Effector CD8-positive, alpha-beta T cell (primary cell): ENCODE measurements at places on chromosomes 5 and 9.

- DNase-seq: no peak
Measured at GRCh38 chr5:9466697-9467096, 79.2 kb downstream of the SEMA5A start.

DNA sequence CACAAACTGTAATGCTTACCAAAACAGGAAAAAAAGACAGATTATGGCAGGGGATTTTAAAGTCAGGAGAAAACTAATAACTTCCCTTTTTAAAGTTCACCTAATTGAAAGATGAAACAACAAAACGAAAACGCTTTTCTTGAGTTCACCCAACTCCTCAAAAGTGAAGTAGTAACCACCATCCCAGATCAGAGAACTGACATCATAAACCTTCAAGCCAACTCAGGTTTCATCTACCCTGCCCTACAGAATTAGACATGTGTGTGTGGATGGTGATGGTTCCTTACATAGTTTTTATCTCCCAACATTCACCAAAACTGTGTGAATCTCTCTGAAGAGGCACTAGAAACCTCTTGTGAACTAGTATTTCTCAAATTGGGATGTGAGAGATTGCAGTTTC, 195.2 kb upstream of the PTGER4 start:
- no peak for DNase-seq

DNA sequence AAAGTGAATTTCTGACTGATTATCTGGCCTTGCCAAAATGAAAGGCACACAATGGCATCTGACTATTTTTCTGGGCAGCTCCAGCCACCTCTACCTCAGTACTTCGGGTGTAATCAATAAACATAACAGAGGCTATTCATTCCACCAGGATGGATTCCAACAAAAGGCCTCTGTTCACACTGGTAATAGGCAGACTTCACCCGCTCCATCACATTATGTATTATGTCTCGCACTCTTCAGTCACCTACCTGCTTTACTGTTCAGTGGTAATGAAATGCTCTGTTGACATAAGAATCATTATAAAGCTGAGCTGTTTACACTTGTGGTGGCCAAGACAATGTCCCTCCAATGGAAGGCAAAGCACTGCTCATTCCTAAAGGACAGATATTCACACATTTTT, 1333.7 kb upstream of the WWC1 start:
- DNase-seq: no peak

GRCh38 chr5:135266975-135267374, 132.1 kb downstream of the MACROH2A1 start:
- DNase-seq: no peak

GRCh38 chr5:149837680-149838269, 106.8 kb downstream of the PDE6A start:
- DNase-seq: no peak

DNA sequence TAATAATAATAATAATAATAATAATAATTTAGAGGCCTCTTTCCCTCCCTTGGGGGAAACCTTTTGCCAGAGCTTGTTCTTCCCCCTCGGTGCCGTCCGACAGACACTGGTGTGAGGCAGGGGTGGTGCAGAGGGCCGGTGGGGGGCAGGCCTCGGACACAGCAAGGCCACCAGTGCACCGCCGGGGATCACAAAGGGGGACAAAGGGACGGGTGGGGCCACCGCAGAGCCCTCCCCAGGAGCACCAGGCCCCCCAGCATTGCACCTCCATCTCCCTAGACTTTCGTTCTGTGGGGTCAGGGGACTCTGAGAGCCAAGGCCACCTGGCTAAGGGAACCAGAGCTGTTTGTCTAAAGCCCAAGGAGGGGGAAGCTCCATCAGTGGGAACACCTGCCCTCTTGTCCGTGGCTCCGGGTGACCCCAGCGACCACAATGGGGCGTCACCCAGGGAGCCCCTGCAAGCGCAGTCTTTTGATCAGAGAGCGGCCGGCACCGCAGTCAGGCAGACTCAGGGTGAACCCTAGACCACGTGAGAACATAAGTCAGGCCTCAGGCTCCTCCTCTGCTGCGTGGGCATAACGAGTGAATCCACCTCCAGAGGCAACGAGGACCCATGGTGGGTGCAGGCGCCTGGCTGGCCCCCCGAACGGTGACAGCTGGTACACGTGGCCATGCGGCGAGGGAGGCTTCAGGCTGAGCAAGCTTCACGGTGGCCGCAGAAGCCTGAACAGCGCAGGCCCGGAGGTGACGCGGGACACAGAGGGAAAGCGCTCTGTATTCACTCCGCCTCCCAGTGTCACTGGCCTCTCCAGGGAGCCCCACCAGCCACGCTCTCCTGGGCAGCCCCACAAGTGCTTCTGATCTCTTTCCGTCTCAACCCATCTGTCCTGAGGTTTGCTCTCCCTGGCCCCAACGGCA, 12.0 kb upstream of the QSOX2 start:
- DNase-seq: no peak

- DNase-seq: no peak
Measured at GRCh38 chr5:132069561-132069960, 4.0 kb upstream of the CSF2 start.

DNA sequence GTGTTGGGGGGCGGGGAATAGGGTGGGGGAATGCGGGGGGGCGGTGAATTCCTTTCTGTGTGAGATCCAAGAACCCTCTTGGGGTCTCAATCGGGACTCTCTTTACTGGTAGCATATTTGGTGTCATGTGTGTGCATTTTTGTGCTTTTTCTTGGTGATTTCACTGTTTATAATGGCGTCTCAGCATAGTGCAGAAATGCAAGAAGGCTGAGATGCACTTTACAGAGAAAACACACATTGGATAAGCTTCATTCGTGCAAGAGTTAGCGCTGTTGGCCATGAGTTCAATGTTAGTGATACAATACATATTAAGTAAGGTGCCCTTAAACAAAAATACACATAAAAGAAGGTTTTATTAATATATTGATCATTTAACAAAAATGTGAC, 771 bp upstream of the ENTPD8 start:
- DNase-seq: no peak

- no peak for DNase-seq
Measured at GRCh38 chr9:113912816-113913215, 36.7 kb downstream of the ZNF618 start.

GRCh38 chr9:121910491-121911040, 182.5 kb downstream of the TTLL11 start:
- no peak for DNase-seq

DNA sequence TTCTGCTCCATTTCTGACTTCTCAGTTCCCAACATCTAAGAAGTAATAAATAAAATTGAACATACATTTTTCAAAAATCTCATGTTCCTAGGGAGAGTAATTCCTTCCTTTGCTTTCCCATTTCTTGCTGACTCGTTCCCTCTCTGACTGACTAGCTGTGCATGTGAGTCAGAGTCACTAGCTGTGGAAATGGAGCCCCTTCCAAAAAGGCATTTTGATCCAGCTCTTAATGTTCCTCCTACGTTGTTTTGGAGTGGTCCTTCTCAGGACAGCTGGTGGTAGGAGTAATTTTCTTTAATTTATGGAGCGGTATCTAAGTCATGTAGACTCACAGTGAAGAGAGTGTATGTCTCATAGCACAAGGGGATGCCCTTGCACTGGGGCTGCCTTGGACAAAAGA, 460.2 kb downstream of the GADD45G start:
- DNase-seq: no peak

DNA sequence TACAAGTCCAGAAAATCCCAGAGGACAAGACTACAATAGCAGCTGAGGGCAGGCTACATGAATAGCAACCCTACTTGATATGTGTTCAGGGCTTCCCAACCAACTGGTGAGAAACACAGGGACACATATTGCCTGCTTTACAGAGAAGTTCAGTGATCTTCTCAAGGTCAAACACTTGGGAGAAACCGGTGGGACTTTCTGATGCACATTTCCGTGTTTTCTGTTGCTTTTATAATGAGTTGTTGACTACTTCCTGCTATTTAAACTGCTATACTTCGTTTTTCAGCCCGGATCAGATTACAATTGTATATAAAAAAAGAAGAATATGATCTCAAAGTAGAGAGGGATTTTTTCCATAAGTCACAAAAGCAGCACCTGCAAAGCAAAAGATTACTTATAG, 175.1 kb downstream of the SNX18 start:
- no peak for DNase-seq

- no peak for DNase-seq
Measured at GRCh38 chr5:80139466-80139972, 104.4 kb downstream of the THBS4 start.

GRCh38 chr5:102119252-102119651, 176.8 kb downstream of the SLCO4C1 start:
- no peak for DNase-seq

GRCh38 chr5:154868702-154869101, 10.3 kb downstream of the CNOT8 start:
- no peak for DNase-seq

- DNase-seq: no peak
Measured at GRCh38 chr5:73339051-73339575, 109.5 kb downstream of the FOXD1 start.

DNA sequence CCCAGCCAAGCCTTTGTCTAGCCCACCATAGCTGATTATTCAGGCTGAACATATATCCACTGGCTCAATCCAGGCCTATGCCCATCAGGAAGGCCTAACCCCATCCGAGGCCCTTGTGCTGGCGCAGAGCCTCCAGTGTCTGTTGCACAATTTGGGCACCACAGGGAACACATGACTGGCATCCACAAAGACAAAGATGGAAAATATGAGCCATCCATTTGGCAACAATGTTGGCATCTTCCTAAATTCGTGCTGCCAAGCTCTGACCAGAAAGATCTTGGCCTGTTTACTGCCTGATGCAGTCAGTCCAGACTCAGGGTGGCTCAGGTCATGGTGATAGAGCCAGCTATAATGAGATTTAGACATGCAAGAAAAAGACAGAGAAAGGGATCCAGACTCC, 233.8 kb downstream of the PIK3R1 start:
- DNase-seq: no peak

DNA sequence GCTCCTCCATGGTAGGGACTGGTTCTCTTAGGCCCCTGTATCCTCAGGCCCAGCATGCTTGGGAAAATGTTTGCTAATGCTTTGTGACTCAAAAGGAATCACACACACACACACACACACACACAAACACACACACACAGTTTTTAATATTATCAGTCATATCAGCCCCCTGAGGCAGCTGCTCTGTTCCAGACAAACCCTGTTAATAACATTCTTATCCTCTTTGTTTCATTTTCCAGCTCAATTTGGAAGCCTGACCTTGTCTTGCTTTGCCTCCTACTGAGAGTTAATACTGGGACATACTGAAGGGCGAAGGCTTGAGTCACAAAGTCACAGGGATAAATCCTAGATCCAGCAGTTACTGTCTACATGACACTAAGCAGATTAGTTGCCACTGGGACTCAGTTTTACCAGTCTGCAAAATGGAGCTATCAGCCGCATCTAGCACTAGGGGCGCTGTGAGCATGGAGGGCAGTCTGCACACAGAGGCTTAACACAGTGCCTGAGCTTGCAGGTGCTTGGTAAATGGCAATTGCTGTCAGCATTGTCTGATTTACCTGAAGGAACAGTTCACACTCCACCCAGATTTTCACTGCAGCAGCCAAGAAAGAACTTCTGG, 37.1 kb upstream of the KCNMB1 start:
- DNase-seq: no peak

- no peak for DNase-seq
Measured at GRCh38 chr9:87676976-87677775, 48.7 kb upstream of the CTSL start.

DNA sequence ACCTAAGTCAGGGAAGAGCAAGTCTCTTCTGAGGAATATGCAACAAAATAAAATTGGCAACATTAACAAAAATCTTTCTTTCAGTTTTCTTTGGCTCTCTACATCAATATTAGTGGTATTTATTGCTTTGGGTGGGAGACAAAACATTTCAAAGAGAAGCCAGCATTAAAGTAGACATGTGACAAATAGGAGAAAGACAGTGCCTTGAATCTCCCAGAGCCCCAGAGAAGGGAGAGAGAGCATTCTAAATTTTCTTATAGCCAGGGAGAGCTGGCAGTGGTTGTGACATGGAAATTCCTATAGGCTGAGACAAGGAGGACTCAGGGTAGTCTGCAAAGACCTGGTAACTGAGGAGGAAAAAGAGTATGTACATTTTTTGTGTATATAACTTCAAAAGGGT, 79.4 kb upstream of the NREP start:
- no peak for DNase-seq

GRCh38 chr9:103804077-103804735, 289.9 kb upstream of the SMC2 start:
- no peak for DNase-seq

GRCh38 chr5:113615708-113616107, 102.2 kb downstream of the YTHDC2 start:
- no peak for DNase-seq

DNA sequence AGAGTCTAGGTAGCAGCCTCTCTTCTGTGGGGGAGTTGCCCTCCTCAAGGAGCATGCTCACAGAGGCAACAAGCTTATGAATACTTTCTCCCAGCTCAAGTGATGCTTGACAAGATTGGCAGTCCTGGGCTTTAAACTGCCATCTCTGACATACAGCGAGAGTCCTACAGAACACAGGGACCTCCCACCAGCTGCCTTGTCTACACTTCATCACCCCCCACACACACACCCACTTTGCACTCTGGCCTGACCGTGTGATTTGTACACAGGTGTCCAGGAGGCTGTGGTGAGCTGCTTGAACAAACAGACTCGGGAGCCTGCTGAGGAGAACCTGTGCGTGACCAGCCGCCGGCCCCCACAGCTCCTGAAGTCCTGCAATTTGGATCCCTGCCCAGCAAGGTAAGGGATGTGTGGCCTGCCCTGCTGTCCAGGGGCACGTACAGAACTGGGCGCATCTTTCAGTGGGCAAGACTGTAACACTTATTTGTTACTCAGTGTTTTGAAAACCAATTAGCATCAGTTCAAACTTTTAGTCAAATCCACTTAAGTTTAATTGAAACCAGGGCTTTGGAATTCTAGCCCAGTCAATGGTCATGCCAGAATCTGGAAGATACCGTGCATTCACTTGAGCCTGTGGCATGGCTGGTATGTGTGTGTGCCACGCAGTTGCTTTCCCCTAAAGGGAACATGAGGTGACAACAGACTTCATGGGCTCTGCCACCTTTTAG, 247.5 kb downstream of the ADAMTSL1 start:
- no peak for DNase-seq

DNA sequence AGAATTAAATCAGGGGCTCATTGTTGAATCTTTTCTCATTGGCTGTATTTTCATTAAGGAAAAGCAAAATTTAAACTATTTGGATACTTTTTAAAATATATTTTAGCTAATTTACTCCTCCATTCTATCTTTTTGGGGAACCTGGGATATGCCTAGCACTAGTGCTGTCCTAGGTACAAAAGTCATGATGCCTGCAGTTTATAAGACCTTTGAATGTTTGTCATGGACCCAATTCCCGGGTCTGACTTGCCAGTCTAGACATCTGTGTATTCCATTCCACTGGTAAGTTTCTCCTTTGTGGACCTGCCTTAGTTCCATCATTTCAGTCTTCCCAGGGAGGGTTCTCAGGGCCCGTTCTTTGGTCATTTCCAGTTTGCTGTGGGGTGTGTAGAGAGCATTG, 63.0 kb downstream of the WWC1 start:
- no peak for DNase-seq
